ENCODE measurements at places on chromosomes 1 and 21. TPM values are rescaled to one million over a fixed set of nuclear protein-coding genes. Genes with fewer than 3 reads are reported as not detected.

GRCh38 chr1:51578383-51579109 is 38.3 kb upstream of the OSBPL9 start:
- DNase-seq: no peak

DNA sequence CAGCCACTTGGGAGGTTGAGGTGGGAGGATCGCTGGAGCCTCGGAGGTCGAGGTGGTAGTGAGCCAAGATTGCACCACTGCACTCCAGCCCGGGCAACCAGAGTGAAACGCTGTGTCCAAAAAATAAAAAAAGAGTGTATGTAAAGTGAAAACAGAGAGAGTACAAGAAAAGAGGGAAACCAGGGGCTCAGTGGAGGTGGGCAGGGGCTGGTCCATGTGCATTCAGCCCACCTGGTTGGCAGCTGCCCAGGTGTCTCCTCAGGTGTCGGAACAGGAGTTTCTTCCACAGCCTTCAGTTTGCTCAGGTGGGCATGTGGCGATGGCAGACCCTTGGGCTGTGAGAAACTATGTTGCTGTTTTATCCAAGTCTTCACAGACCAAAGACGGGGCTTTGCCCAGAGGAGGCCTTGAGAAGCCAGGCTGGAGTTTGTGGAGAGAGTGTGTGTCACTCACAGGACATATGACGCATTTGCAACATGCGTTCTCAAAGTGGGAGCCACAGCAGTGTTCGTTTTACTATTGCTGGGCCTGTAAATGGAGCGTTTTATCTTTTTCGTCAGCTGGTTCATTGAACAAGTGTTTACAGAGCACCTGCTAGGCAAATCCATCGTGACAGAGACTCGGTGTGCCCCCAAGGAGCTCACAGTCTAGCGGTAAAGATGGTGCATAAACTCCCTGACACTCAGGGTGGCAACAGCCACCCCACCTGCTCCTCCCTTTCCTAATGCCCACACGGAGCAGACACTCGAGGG is 22.4 kb upstream of the SAMD11 start:
- no peak for DNase-seq

- DNase-seq: no peak
These were observed 117.1 kb upstream of the DUSP10 start for GRCh38 chr1:221858818-221859611.

DNA sequence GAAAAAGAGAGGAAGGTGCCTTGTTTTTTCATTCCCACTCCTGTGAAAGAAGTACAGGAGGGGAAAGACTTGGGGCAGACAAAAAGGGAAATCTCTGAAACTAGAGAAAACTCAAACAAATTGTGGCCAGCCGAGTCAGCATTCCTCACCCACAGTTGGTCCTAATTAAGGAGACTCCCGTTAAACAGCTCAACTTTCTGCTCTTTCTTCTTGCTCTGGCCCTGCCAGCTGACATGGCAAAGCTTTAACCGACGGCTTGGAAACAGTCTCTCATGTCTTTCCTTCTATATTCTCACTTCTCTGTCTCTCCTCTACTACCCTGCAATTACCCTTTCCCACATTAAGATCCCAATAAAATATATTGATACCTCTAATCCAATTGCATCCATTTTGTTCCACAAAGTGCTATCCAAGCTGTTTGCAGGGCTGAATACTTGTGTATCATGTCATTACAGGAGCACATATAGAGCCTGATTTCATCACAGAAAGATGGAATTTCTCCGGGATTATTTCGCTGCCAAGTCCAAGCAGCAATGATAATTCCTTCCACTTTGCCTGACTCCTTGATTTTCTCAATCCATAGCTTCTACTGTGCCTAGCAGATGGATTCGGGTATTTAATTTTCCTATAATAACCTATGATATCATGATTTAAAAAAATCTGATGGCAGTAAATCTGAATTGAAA is 65.4 kb upstream of the IPO9 start:
- DNase-seq: no peak

DNA sequence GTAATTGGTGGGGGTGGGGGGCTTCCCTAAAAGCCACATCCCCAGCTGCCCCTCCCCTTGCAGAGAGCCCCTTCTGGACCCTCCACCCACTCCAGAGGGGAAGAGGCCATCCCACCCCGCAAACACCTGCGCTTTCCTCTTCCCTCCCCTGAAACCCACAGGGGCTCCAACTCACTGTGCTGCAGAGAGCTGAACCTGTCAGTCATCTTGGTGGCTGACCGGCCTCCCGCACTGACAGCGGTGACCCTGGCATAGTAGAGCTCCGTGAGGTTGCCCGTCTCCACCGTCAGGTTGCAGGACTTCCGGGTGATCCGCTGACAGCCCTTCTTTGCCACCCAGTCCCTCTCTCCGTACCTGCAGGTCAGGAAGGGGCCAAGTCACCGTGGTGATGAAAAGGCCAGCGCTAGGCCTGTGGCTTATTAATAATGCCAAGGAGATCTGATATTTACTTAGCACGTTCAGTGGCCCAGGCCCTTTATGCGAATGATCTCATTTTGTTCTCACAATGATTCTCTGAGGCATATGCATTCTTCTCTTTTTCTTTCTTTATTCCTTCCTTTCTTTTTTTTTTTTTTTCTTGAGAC is 5.9 kb downstream of the IL22RA1 start:
- no peak for DNase-seq

GRCh38 chr1:222996310-222996975 is 146.6 kb downstream of the TLR5 start:
- DNase-seq: peak; percentile 67

GRCh38 chr1:108000620-108001111 is 35.7 kb upstream of the VAV3 start:
- DNase-seq: peak; percentile 97

GRCh38 chr1:109969146-109969829 is 15.3 kb upstream of the AHCYL1 start:
- no peak for DNase-seq

DNA sequence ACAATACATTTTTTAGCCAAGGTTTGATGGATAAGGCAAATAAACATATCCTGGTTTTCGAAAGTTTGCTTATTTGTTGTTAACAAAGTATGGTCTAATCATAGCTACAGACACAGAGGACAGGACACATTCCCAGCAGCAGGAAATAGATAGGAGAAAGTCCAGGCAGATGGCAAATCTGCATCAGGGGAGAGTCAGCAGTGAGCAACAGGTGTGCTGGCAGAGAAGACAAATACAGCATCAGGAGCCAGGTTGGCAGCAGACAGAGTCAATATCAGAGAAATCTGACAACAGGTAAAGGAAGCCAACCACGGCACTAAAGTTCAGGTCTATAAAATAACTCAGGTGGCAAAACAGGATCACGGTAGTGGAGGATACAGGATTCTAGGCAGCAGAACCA is 210.7 kb upstream of the PTBP2 start:
- no peak for DNase-seq

DNA sequence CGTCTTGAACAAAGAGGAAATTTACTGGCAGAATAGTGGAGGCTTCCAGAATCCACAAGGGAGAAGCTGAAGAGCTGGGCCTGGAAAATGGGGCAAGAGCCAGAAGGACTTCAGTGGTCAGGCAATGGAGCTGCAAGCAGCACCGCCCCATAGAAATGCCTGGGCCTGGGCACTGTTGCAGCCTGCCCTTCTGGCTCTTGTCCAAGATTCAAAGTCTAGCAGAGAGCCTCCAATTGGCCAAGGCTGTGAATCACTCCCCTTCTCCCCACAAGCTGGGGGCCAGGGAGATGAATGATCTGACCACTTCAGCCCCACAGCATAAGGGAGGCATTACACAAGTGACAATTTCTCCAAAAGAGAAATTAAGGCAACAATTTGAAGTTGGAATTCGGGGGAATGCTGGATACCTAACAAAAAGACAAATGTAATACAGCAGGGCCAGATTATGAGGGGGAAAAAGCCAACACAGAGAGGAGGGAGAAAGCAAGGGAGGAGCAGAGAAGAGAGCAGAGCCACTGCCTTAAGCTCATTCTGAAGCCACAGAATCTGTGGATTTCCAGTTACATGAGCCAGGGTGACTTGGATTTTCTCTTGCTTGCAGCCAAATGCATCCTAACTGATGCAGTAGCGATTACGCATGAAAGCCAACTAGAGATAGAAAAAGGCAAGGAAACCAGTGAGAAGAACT is 80.3 kb downstream of the LRIG2 start:
- no peak for DNase-seq

- DNase-seq: peak; percentile 74
These were observed 61.2 kb upstream of the MCOLN3 start for GRCh38 chr1:85109475-85109874.

- no peak for DNase-seq
These were observed 7.3 kb downstream of the KRTAP10-1 start for GRCh38 chr21:44532712-44533111.

- no peak for DNase-seq
These were observed 90.0 kb upstream of the LRRN2 start for GRCh38 chr1:204775546-204775945.

- peak; percentile 47 for DNase-seq
These were observed 422 bp upstream of the RSBN1 start for GRCh38 chr1:113812661-113813135.

GRCh38 chr1:150150133-150151021 is 661 bp downstream of the PLEKHO1 start:
- DNase-seq: no peak

Gene SPRR1B
- total RNA-seq: not detected

Gene MCOLN3
- not detected for total RNA-seq

Gene CLEC20A
- total RNA-seq: 0.09 TPM

Gene CR1
- total RNA-seq: not detected

Gene MARK1
- total RNA-seq: 2.3 TPM

Gene SLAMF1
- not detected for total RNA-seq

All from dermis blood vessel endothelial cell (primary cell).